ENCODE measurements at places on chromosomes 4 and X.

DNA sequence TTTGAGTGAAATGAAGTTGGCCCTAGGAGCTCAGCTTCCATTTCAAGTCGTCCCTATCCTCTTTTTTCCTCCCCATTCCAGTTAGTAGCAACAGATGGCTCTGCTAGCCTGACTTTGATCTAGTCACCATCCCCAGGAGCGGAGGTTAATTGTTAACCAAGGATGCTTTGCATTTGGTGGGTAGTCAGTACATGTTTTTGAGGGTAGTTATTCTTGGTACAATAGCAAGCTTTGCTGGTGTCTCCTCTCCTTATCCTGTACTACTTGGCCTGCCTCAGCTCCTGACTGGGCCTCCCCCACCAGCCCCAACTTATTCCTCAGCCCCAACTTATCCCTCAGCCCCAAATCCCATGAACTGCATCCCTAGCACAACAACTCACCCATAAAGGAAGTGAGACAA, 14.8 kb upstream of the RTL5 start:
- DNase-seq, result no peak

- no peak for DNase-seq
Measured at GRCh38 chrX:118551426-118551825, 55.8 kb downstream of the DOCK11 start.

- DNase-seq, result no peak
Measured at GRCh38 chr4:38088321-38088720, 128.1 kb downstream of the PTTG2 start.

DNA sequence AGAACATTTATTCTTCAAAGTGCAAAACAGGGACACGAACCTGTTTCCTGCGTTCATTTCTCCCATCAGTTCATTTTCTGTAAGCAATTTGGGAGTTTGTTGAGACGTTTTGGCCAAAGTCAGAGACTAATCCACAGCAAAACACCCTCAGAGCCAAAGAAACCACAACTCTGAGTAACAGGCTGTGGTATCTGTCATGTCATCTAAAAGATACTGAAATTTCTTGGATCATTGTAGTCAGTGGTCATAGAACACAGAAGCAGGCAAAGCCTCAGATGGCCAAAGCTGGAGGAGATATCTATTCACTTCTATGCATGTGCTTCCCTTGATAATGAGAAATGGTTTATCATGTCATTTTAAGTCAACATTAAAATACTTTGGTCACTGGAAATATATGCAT, 485.6 kb upstream of the GALNT7 start:
- no peak for DNase-seq

DNA sequence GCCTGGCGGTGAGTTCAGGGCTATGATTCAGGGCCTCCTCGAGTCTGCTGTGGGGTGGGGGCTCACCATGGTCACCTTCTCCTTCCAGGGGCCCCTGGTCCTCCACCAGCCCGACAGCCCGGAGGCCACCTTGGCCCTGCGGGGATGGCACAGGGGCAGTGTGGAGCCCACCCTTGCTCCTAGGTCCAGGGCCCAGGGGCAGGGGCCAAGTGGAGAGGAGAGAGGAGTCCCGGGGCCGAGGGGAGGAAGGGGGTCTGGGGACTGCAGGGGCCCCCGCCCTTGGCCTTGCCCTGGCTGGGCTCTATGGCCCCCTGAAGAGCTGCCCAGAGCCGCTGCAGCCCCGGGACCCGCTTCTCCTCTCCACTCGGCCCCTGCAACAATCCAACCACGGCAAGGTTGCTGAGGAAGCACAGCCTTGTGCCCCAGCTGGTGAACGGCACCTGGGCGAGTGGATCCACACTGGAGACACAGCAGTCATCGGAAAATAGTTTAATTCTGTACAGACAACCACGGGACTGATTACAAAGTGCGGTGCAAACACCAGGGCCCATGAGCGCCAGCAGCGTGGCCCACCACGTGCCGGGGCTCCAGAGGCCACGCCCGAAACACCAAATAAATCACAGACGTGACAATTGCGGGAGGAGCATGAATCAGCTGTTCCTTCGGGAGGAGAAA, 23.0 kb upstream of the CPLX1 start:
- DNase-seq, result no peak

DNA sequence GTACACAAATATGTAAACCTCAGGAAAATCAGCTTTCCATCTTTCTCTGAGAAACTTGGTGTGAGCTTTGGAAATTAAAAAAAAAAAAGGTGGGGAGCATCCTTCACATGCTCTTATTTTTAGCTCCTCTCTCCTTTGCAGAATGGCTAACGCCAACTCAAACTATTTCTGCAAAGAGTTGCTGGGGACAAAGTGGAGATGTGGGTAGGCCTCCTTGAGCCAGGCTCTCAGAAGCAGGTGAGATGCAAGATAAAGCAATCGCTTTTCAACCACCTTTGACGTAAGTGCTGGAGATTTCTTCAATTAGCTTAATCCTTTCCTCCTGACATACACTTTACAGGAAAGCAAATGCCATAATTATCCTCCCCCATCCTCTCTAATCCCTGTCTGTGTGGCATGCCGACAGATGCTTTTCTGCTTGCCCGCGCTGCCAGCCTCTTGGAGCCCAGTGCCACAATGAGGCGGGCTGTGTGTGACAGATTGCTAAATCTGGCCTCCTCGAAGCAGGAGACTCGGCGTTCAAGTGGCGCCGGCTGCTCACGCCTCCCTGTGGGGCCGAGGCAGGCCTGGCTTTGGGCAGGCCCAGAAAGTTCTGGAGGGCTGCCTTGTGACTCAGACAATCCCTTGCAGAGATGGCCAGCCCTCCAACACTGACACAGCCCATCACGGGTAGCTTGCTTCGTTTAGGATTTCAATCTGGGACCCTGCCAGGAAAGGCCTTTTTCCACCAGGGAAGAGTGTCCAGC, 64.9 kb upstream of the SOD3 start:
- DNase-seq, result no peak

DNA sequence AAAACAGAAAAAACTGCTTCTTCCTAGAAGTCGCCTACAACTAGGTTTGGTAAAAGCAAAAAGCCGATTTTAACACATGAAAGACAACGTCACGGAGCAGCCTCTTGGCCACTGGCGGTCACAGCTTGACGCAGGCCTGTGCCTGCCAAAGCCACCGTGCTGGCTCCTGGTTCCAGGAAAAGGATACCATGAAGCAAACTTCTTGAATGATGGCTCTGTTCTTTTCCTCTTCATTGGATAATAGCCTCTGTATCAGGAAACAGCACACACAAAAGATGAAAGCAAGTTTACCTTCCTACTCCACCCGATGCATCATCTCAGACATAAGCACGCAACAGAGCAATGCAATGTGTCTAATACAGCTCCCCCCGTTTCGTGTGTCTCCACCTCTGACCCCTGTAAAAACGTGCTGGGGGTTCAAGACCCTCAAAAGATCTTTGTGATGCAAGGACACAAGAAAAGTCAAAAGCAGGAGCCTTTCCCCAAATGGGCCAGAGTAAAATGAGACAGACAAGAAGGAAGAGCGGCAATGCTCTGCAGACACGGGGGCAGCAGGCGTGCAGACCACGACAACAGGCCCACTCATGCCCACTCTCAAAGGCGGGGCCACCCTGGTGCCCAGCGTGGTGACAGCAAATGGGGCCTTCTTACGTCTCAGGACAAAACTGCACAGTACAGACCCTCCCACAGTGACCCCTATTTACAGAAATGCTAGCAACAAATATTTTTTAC, 19.4 kb downstream of the GAK start:
- no peak for DNase-seq

DNA sequence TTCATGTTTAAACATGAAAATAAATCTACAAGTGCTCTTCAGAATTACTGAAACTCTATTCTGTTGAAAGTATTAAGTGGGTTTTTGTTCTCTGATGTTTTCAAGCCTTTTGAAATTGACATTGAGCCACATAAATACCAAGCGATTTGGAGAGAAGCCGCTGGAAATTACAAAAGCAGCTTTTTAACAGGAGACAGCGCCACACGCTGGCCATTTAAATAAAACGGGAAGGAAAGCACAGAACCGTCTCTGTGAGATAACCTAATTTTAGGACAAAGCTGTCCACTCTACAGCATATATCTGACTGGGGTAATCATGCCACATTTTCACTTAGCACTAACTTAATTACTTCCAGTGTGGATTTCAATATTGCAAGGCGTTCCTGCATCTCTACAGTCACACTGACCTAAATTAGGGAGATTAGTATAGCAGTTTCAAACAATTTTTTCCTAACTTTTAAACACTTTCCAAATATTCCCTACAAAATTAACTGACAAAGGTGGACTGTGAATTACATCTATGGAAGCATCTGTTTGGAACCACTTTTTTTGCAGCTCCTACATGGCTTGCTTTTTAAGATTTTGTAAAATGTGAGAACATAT, 6.8 kb upstream of the ANOS1 start:
- peak; percentile 1 for DNase-seq

DNA sequence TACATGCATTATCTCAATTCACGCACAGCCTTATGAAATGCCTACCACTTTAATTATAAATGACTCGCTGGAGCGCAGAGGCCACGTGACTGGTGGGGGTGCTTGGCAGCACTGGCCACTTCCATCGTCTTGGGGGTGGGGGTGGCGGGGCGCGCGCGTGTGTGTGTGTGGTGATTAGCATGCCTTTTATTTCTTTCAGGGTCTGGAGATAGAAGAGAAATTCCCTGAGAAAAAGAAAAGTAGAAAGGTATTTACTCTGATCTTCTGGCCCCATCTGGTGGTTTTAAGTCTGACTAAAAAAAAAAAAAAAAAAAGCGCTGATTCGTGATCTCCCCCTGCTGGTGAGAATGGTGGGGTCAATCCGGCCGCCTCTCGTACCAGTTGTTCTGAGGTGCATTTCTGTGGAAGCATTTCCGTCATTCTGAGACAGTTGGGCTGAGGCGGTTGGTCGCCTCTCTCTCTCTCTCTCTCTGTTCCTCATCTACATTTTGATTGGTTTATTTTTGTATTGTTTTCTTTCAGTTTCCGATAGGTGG, at the start of gene CCNB3:
Gene CCNB3, plus strand, starts transcription at position 402 of the 536 bp plus-strand sequence. CDS start 80,399 bp downstream, outside the sequence.
- DNase-seq, result peak; percentile 66

GRCh38 chrX:97168646-97169045, 284.9 kb downstream of the RPA4 start:
- no peak for DNase-seq

GRCh38 chr4:38320343-38320695, 343.7 kb upstream of the KLF3 start:
- no peak for DNase-seq

DNA sequence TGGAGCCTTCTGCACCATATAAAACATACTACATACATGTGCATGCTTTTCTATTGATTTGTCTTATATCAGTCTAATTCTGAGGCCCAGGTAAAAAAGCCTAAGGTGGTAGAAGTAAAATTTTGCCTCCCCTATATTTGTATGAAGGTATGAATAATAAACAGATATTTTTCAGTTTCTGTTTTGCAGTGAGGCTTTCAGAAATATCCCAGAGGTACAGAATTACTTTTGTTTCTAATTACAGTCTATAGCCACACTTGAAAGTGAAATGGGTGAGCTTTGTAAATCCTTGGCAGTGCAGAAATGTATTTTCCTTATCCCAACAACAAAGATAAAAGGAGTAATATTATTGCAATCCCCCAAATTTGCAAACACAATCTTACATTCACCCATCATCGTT, 59.5 kb downstream of the DDX60 start:
- DNase-seq, result no peak

GRCh38 chr4:147482281-147482680, 1.4 kb downstream of the EDNRA start:
- no peak for DNase-seq

DNA sequence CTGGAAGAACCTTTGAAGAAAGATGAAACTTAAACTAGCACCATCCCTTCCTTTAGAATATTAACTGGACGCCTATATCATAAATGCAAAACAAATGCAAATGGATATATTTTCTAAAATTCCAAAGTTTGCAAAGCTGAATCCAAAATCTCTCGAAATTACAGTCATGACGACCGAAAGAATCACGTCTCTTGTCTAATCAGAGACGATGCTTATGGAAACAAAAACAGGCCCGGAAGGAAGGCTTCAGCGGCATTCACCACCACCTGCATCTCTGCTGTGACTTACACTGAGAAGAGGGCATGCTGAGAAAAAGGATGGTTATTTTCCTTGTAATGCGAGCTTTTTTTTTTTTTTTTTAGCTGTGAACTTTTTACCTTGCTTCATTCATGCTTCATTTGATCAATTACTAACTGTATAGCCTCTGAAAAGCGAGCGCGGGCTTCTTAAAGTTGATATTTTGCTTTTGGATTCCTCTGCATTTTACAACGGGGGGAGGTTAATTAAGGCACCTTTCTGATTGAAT, 209.3 kb downstream of the SOWAHB start:
- no peak for DNase-seq

DNA sequence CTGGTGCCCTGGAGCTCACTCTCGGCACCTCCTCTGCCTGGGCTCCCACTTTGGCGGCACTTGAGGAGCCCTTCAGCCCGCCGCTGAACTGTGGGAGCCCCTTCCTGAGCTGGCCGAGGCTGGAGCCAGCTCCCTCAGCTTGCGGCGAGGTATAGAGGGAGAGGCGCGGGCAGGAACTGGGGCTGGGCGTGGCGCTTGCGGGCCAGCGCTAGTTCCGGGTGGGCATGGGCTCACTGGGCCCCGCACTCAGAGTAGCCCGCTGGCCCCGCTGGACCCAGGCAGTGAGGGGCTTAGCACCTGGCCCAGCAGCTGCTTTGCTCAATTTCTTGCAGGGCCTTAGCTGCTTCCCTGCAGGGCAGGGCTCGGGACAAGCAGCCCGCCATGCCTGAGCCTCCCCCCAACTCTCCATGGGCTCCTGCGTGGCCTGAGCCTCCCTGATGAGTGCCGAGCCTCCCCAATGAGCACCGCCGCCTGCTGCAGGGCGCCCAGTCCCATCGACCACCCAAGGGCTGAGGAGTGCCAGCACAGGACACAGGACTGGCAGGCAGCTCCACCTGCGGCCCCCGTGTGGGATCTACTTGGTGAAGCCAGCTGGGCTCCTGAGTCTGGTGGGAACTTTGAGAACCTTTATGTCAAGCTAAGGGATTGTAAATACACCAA, 26.7 kb upstream of the FAM90A26 start:
- no peak for DNase-seq

DNA sequence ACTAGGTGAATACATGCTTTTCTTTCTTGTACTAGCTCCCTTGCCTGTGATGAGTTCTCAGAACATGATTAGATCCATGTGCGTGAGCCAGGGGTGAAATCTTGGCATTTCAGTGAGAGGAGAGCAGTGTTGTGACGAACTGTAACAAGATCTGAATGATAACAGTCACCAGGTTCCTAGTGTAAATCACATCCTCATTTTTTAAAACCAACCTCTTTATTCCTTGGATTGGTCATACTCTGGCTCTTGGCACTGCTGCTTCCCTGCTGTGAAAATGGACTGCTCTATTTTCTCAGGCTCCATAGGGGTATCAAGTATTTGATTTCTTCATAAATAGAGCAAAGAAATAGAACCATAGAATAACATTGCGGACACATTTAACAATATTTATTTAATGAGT, 206.3 kb downstream of the SLC4A4 start:
- no peak for DNase-seq

DNA sequence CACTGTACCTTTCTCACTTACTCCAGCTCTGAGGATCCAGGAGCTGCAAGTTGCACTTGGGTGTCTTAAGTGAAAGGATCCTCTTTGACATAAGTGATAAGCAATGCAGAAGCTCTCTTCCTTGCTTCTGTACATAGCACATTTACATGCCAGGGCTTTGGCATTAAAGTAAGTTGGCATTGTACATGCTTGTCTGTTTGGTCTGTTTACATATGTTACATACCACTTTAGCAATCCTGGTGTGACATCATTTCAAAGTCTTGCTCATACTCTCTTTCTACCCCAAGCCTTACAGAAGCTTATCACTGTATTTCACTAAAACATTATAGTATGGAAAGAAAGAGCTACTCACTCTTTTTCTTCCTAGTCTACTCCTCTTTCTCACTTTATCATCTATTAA, 2548.3 kb downstream of the ARAP2 start:
- no peak for DNase-seq

All from hematopoietic multipotent progenitor cell treated with erythropoietin and hydrocortisone succinate and interleukin-3 and kit ligand, for 15 days (in vitro differentiated cells).